Stimulated activated CD8-positive, alpha-beta memory T cell treated with anti-CD3 and anti-CD28 coated beads, Interleukin-4, amount 100 ng/mL, for 4 hours (primary cell): ENCODE measurements at places on chromosomes 3 and 15.

DNA sequence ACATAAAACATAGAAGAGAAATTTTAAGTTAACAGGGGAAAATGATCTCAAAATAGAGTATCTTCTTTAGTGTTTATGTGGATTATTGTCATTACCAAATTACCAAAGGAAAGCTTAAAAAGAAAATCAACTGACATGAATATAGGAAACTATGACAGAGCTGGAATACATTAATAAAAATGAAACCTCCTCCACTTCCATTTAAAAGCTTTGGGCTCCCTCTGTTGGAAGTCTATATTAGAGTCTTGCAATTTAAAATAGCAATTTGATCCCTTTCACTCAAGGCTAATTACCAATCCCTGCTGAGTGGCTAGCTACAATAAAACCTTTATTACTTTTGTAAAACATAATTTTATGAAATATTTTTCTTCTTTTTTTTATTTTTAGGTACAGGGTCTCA, 61.4 kb upstream of the IMPG2 start:
- no peak for DNase-seq

DNA sequence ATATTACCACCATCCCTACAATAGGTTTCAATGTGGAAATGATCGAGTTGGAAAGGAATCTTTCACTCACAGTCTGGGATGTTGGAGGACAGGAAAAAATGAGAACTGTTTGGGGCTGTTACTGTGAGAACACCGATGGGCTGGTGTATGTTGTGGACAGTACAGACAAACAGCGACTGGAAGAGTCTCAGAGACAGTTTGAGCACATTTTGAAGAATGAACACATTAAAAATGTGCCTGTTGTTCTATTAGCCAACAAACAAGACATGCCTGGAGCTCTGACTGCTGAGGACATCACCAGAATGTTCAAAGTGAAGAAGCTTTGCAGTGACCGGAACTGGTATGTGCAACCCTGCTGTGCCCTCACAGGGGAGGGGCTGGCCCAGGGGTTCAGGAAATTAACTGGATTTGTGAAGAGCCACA, 510 bp downstream of the ARL14 start:
- DNase-seq, result no peak

- DNase-seq, result no peak
Measured at GRCh38 chr3:138448631-138449030, 14.2 kb downstream of the ESYT3 start.

GRCh38 chr3:189195302-189195701, 23.5 kb downstream of the TPRG1 start:
- no peak for DNase-seq

DNA sequence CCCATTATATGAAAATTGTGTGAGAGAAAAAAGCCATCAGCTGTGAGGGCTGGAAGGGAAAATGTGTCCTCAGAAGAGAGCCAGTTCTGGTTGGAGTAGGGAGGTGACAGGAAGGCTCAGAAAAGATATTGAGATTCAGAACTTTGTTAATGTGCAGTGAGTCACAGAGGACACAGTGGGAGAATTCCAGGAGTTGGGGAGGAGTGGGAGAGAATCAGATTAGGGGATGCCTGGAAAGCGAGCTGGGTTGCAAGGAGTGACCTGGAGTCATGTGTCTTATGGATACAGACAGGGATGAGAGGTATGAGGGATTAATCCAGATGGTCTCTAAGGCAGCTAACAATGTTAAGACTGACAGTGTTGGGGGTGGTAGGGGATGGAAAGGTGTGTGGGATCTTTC, 67.5 kb downstream of the CHST2 start:
- DNase-seq, result no peak

GRCh38 chr3:115626721-115627120, 3.4 kb downstream of the GAP43 start:
- no peak for DNase-seq

- DNase-seq, result no peak
Measured at GRCh38 chr15:64694816-64695215, 80.6 kb downstream of the RBPMS2 start.

GRCh38 chr3:42159706-42160472, 68.7 kb downstream of the TRAK1 start:
- no peak for DNase-seq

- no peak for DNase-seq
Measured at GRCh38 chr3:61454801-61455200, 106.6 kb upstream of the PTPRG start.

DNA sequence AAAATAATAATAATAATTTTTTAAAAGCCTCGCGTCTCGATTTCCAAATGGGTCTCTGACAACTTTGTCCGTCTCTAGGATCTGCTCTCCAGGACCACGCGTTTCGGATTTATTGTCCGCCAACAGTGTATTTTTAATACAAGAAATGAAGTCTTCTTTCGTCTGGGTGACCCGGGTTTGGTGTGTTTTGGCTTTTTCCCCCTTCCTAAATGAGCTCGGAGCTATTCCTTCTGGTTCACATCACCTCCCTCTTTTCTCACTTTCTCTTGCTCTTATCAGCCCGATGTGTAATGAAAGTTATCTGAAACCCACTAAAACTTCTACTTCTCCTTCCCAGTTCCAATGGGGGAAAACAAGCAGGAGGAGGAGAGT, 516.7 kb downstream of the MECOM start:
- no peak for DNase-seq

DNA sequence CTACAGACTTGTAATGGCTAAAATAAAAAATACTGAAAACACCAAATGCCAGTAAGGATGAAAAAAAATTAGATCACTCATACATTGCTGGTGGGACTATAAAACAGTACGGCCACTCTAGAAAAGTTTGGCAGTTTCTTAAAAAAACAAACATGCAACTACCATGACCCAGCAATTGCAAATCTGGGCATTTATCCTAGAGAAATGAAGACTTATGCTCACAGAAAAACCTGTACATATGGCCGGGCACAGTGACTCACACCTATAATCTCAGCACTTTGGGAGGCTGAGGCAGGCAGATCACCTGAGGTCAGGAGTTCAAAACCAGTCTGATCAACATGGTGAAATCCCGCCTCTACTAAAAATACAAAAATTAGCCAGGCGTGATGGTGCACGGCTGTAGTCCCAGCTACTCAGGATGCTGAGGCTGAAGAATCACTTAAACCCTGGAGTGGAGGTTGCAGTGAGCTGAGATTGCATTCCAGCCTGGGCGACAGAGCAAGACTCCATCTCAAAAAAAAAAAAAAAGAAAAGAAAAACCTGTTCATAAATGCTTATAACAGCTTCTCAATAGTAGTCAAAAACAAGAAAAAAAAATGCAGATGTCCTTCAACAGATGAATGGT, 5.6 kb downstream of the TP53BP1 start:
- DNase-seq, result no peak

- no peak for DNase-seq
Measured at GRCh38 chr3:196688349-196688748, 23.7 kb downstream of the CEP19 start.

GRCh38 chr15:101489237-101489598, 289 bp downstream of the PCSK6 start:
- no peak for DNase-seq

- DNase-seq, result no peak
Measured at GRCh38 chr3:181610973-181611265, 100.8 kb upstream of the SOX2 start.

- no peak for DNase-seq
Measured at GRCh38 chr3:161253711-161254110, 32.6 kb downstream of the NMD3 start.

- no peak for DNase-seq
Measured at GRCh38 chr15:86066174-86066834, 13.4 kb upstream of the AGBL1 start.

GRCh38 chr3:46194868-46195553, 13.1 kb downstream of the CCR1 start:
- DNase-seq, result no peak

DNA sequence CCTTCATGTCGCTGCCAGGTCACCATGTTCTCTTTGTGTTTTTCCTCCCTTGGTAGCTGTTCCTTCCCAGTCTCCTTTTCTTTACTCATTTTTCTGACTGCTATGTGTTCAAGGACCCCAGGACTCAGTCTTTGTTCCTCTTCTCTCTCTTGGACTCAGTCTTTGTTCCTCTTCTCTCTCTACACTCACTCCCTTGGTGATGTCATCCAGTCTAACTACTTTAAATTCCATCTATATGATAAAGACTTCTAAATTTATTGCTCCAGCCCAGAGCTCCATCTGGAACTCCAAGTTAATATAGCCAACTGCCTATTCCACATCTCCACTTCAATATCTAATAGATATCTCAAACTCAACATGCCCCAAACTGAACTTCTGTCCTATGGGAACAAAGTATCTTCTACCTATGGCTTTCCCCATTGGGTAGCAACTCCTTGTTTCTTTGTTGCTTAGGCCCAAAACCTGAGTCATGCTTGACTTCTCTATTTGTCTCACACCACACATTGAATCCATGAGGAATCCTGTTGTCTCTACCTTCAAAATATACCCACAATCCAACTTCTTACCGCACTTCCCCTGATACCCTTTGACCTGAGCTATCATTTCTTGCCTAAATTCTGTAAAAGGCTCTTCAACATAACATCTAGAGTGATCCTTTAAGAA, 4.9 kb upstream of the DYNC1LI1 start:
- DNase-seq, result no peak

DNA sequence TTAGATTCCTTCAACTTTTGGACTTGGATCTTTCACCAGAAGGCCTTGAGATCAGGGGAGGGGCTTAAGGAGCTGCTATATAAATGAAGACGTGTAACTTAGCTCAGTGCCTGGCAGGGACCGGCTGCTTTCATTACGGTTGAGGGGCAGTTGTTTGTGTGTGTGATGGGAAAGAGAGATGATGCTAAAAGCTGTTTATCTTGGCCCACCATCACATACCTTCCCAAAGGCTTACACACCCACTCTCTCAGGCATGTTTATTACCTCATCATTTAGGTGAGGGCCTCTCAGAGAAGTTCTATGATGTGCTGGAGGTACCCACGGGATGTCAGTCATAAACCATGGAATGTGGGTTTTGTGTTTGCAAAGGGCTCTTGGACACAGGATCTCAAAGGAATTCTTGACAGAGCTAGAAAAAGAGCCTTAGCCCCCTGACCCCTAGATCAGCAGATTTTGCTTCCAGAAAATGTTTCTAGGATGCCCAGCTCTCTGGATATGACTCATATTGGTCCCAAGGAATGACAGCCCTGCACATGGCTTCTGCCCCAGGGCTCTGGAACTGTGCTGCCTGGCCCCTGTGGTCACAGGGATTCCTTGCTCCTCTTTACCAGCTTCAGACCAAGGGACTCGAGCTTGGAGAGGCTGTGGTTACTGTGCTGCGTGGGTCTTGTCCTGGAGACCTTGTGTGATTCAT, 15.9 kb upstream of the SMAD3 start:
- DNase-seq, result no peak

DNA sequence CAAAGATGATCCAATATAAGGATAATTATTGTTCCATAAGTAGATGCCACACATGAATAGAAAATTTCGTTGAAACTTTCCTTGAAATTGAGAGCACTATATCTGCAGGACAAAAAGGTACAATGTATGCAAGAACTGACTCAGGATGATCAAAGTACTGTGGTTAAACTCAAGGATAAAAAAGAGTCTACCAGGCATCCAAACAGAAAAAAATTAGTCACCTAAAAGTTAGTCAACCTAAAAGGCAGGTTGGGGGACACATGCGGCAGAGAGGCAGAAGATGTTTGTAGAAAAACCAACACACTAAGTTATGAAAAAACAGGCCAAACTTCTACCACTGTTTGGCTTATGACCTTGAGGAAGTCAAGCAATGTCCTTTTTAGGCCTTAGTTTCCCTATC, 68.7 kb downstream of the GSK3B start:
- DNase-seq, result no peak

DNA sequence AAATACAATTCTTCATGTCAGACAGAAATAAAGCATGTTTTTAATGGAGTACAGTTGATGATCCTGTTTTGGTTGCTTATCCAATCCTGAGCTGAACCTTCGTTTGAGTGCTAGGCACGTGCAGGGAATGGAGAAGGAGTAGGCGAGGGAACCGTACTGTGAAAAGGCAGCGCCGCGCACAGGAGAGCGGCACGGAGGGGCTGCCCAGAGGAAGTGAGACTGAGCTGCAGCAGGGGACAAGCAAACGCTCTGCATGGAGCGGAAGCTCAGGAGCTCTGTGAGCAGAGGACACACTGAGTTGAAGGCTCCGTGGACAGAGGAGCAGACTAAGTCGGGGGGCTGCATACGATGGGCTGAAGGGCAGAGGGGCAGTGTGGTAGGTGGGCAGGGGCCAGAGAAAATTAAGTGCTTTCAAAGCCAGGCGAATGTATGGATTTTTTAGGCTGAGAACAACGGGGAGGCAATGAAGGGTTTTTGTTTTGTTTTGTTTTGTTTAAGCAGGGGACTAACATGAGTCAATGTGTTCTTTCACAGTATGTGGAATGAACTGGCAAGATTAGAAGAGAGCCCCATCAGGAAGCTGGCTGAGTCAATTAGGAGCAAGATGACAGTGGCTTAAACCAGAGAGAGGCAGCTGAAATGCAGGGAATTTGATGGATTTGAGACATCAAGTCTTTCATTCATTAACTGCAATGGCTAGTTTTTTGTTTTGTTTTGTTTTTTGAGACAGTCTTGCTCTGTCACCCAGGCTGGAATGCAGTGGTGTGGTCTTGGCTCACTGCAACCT, 23.8 kb upstream of the TM2D3 start:
- DNase-seq, result no peak

DNA sequence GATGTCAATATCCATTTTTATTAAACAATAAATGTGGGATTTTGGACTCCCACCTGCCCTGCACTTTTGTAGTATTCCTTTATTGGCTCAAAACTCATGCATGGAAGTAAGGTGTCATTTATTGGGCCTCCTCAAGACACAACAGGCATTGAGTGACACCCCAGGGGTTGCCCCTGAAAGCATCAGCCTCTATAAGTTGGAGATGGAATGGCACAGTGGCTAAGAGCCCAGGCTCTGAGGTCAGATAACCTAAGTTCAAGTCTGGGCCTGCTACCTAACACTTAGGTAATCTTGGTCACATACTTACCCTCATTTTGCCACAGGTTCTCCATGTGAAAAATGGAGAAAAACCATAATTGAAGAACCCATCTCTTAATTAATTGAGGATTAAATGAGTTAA, 4.6 kb downstream of the CAPN3 start:
- DNase-seq, result no peak

DNA sequence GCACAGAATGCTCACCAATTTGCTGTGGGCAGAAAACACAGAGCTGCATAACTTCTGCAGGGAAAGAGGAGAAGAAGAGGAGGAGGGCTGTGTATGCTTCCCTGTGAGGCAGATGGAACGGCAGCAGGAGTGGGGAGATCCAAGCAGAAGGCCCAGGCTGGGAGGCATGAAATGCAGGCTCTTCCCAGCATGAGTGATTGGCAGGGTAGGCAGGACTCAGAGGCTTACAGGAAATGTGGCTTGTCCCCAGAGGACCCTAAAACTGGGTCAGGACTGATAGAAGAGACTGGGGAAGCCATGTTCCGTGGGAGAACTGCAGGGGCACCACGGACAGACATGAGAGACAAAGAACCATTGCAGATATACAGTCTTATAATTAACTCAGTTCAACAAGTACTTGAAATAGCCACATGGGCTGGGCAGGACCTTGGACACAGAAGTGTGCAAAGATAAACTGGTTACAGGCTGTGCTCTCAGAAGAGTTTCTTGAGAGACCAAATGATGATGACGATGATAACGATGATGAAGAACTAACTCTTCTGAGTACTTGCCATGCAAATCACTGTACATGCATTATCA, 286.9 kb downstream of the EPHB1 start:
- no peak for DNase-seq
